ENCODE measurements at places on chromosomes 1 and 21.

DNA sequence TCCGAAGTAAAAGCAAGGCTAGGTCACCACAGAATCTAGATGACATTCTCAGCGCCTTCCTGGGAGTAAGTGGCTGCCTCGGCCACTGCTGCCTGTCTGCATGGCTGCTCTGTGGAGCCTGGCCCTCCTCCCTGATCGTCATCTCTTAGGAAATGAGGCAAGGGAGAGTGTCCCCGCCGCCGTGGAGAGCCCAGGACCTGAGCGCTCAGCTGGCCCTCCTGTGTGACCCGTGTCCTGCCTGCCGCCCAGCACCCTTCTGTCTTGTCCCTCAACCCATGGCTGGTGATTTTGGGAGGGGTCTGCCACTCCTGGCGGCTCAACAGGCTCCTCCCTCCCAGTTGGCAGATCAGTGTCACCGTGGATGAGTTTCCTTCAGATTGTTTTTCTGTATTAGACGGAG is 156.4 kb upstream of the COL6A1 start:
- DNase-seq = no peak

DNA sequence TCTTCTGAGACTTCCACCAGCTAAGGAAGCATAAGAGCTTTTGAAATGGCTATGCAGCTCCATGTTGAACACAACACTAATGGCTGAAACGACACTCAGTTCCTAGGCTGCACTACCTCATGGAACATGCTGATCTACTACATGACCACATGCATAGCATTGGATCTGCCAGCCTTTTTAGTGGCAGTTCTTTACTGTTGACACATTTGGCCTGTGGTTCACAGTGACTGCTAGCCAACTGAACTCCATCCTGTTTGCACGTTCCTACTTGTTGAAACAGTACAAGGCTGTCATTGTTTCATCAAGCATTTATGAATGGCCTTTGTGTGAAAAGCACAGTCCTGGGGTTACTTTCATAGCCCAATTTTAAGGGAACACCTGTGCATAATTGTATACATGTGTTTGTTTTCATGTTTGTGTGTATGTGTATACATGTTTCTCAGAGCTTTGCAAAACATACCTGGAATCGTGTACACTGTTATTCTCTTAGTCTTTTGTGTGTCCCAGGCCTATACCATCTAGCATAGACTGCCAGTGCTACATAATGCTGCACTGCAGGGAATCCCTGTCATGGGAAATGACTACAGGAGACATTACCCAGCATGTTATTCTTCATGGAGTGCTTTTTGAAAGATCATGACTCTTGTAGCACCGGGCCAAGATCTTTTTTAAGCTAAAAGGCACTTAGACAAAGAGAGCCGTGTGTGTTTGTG is 179.6 kb upstream of the ESRRG start:
- DNase-seq = no peak

DNA sequence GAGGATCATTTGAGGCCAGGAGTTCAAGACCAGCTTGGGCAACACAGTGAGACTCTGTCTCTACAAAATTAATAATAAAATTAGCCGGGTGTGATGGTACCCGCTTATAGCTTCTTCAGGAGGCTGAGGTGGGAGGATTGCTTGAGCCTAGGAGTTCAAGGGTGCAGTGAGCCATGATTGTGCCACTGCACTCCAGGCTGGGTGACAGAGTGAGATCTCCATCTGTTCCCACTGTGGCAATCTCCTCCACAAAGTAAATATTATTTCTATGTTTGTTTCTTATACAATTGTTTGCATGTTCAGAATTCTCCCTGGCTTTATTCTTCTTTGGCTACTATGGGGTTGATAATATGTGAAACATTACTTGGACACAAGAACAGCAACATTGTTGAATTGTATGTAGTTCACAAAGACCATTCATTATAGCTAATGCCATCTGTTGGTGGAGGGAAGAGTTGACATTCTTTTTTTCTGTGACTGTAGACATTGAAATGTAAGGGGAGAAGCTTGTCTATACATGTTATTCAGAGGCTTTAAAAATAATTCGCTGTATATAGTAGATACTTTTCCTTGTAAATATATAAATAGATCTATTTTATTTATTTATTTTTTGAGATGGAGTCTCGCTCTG is 47.8 kb upstream of the SRSF10 start:
- DNase-seq = no peak

GRCh38 chr1:2914702-2915101 is 106.6 kb upstream of the ACTRT2 start:
- no peak for DNase-seq

DNA sequence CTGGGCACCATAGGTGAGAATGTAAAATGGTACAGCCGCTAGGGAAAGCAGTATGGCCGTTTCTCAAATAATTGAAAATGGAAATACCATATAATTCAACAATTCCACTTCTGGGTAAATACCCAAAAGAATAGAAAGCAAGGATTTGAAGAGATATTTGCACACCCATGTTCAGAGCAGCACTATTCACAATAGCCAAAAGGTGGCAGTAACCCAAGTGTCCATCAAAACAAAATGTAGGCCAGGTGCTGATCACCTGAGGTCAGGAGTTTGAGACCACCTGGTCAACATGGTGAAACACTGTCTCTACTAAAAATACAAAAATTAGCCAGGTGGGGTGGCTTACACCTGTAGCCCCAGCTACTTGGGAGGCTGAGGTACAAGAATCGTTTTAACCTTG is 62.1 kb downstream of the OLIG1 start:
- no peak for DNase-seq

DNA sequence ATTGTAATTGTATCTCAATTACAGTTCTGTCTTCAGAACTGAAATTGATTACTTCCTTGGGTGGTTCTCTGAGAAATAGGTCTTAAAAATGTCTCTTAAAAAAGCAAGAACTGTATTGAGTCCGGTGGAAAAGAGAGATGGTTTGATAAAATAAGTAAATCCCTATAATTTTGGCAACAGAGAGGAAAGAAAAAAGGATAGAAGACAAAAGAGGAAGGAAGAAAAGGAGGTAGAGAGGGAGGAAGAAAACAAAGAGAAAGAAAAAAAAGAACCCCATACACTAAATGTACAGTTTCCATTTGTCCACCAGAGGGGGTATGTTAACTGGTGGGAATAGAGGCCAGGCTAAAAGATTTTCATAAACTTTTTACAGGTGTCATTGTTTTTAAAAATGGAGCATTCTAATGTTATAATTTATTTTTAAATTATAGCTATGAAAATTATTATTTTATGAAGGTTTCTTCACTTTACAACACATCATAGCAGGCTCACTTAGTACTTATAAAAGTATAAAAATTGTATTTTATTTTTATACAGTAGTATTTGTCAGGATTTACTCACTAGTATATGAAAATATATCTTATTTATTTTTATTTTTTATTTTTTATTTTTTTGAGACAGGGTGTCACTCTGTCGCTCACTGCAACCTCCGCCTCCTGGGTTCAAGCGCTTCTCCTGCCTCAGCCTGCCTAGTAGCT is 2.1 kb upstream of the UBE2T start:
- no peak for DNase-seq

- DNase-seq = no peak
Observed at GRCh38 chr1:171185091-171185490, at the start of gene FMO2. Gene FMO2 (plus strand): TSS chr1:171185300. CDS start chr1:171185714, 414 bp downstream.

DNA sequence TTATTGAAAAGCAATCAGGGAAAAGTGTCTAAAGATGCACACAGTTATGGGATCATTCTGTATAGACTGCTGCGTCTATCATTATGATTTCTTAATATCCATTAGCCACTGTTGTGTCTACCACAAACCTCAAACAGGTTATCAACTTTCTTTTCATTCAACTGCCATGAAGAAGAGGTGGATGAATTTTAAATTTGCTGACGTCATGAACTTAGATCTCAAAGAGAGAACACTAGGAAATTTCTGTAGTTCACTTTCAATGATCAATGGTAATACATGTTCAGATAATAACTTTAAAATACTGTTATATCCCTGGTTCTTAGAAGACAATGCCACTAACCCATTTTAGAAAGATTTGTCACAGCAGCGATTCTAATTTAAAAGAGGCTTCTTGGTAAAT is 6.7 kb downstream of the PLA2G4A start:
- DNase-seq = no peak

Measured in activated T-cell treated with anti-CD3 and anti-CD28 coated beads for 24 hours (primary cell).